ENCODE measurements at places on chromosomes 1 and 21.

GRCh38 chr21:44845418-44846223 is 27.8 kb upstream of the SUMO3 start:
- no peak for DNase-seq

DNA sequence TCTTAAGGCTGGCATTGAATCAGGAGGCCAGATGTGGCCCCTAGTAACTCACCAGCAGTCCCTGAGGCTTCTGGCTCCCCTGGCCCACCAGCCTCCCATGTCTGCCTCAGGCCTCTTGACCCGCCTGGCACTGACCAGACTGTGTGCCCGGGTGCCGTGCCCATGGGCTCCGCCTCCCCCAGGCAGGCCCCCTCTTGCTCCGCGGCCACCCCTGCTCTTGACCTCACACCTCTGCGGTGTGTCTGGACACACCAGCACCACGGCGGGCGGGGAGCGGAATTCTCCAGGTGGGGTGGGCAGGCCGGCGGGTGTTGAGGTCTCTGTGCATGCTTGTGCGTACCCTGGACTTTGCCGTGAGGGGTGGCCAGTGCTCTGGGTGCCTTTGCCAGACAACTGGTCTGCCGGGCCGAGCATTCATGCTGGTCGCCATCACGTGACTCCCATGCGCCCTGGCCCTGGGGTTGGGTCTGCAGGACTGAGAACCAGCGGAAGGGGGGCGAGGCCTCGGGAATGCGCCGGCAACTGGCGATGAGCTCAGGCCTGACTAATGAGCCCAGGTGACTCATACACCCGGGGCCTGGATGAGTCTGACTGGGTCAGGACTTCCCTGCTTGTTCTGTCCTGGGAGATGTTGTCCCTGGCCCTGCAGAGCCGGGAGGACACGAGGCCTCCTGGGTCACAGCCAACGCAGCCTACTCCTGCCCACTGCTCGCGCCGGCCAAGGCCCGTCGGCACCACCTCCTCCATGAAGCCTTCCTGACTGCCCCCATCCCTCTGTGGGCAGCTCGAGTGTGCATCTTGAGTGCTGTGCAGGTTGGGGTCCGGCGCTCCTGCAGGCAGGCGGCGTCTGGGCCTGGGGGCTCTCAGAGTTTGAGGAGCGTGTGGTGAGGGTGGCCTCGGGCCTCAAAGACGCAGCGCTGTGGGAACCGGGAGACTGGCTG is 22.6 kb downstream of the COL18A1 start:
- DNase-seq, result no peak

DNA sequence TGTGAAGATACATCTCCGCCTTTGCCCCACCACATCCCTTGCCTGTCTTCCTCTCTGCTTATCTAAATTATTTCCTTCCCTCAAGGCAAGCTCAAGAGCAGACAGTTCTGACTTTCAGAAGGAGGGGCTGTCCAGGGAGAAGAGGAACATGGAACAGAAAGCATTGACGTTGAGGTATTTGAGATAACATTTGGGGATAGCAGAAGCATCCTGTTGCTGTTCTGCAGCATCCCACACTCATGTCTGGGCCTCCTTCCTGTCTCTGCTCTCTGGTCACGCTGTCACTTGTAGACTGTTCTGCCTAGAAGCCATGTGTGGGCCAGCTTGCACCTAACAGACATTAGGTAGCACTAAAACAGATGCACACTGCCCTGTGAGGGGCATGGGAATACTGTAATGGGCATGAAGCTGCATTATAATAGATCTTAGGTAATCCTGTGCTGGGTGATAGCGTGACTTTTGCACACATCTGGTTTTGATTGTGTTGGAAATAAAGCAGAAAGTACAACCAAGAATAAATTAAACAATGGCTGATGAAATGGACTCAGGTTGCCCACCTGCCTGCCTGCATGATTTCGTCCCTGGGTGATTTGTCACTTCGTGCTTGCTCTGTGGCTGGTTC is 660 bp upstream of the RD3 start:
- no peak for DNase-seq

- no peak for DNase-seq
Measured at GRCh38 chr21:35873441-35873840, 186.9 kb downstream of the SETD4 start.

- DNase-seq, result no peak
Measured at GRCh38 chr21:45560106-45561021, 18.1 kb upstream of the SLC19A1 start.

- DNase-seq, result no peak
Measured at GRCh38 chr1:240254778-240255291, 163.2 kb downstream of the FMN2 start.

DNA sequence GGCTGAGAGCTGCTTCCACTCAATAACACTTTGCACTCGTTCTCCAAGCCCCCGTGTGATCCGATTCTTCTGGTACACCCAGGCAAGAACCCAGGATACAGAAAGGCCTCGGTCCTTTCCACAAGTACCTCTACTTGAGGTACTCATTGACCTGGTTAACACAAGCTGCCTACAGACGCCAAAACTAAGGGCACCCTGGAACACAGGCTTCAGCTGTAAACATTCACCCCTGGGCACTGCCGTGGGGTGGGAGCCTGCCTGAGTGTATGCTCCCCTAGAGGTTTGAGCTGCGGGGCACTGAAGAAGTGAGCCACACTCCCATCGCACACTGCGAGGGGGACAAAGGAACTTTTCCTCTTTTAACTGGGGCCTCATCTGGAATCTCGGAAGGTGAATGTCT is 30.5 kb downstream of the LRRC3 start:
- DNase-seq, result no peak

GRCh38 chr21:14686466-14687267 is 140.6 kb upstream of the SAMSN1 start:
- DNase-seq, result no peak

DNA sequence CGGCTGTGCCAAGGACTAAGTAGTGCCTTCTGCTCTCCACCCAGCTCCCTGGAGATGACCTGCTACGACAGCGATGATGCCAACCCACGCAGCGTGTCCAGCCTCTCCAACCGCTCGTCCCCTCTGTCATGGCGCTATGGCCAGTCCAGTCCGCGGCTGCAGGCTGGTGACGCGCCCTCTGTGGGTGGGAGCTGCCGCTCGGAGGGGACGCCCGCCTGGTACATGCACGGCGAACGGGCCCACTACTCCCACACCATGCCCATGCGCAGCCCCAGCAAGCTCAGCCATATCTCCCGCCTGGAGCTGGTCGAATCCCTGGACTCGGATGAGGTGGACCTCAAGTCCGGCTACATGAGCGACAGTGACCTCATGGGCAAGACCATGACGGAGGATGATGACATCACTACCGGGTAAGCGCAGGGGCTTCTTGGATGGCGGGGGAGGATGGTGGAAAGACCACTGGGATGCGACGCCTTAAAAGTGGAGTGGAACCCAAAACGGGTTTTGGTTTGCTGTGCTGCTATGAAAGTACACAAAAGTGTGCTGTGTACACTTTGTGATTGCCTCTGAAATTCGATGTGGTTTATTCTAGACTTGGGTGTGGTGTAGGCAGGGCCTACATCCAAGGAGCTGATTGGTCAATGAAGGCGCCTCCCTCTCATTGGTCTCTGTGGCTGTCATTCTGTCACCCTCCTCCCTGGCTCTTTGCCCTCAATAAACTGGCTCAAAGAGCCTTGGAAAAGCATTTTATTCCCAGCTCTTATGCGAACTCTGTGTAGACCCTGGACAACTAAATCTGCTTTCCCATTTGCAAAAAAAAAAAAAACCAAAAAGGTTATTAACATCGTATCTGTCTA is 110.4 kb upstream of the IPO9 start:
- no peak for DNase-seq

DNA sequence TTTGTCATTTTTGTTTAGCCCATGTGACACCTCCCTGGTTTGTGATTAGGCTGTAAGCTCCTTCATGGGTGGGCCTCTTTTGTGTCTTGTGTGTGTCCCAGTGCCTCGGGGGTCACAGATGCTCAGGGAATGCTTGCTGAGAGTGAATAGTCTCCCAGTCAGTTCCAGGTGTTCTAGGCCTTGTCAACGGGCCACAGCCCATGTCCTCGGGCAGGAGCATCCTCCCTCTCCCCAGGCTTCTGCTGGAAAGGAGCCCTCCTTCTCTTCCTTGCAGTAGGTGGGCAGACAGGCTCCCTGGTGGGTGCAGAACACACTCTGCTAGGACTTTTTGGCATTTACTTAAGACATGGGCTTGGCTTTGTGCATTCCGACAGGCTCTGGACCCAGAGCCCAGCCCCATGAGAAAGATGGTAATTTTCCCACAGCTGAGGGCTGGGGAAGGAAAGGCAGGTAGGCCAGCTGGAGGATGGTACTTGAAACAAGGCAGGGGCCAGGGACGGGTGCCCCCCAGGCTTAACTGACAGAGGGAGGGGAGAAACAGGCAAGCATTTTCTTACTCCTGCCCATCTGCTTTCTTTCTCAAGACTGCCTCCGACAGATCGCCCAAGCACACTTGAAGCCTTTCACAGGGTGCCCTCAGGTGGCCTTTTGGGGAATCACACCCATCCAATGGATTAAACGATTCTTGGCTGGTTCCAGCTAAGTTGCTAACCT is 7.1 kb upstream of the CPLANE2 start:
- peak; percentile 60 for DNase-seq

GRCh38 chr1:16162163-16162822 is 6.4 kb upstream of the EPHA2 start:
- DNase-seq, result peak; percentile 20

- DNase-seq, result no peak
Measured at GRCh38 chr1:25689686-25690381, 73.2 kb downstream of the MAN1C1 start.

GRCh38 chr1:242187816-242188215 is 188.9 kb upstream of the MAP1LC3C start:
- no peak for DNase-seq

DNA sequence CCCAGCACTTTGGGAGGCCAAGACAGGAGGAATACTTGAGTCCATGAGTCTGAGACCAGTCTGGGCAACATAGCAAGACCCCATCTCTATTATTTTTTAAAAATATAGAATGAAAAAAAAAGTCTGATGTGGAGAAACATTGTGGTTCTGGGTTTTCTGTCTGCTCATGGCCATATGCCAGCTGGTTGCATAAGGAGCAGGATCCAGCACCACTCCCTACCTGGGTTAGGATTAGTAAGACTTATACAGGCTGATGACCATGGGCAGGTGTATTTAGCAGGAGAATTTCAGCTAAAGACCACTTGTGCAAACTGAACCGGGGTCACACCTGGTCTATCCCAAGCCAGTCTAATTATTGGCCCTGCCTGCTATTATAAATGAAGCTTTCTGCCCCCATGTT is 16.7 kb upstream of the GPX7 start:
- DNase-seq, result no peak

DNA sequence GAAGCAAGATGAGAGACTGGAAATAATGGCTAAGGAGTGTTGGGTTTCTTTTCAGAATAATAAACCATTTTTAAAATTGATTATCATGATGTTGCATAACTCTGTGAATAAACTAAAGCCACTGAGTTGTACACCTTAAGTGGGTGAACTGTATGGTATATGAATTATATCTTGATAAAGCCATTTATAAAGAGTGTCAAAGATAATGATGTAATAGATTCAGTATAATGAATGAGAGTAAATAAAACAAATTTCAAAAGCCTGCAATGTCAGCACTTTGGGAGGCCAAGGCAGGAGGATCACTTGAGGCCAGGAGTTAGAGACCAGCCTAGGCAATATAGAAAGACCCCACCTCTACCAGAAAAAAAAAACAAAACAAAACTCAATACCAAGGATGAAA is 16.3 kb downstream of the NSL1 start:
- no peak for DNase-seq

DNA sequence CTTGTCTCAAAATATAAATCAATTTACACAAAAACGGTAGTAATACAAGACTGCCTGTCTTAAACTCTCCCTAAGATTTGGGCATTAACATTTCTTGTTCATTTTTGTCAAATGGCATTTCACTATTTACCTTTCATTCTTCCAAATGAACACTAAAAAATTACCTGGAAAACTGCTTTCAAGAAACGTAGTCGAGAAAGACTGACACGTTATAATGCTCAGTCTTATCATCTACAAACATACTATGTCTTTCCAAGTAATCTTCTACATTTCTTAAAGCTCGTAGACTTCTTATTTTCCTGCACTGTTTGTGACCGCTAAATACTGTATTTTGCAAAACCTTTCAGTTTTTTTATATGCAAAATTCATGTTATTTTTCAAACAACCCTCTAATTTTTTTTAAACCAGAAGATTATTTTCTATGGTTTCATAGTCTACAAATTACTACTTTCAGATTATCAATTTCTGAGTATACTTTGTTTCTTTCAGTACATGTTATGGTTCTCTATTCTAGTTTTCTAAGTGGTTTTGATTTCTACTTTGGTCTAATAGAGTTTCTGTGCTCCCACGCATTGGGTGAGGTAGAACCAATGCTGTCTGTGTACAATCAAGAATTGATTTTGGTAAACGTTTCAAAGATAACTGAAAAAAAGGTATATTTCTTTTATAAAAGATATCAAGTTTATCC is 336.4 kb downstream of the SMYD3 start:
- no peak for DNase-seq

- no peak for DNase-seq
Measured at GRCh38 chr21:17495680-17496079, 17.2 kb upstream of the CXADR start.

- peak; percentile 49 for DNase-seq
Measured at GRCh38 chr1:221961532-221962292, 219.8 kb upstream of the DUSP10 start.

GRCh38 chr21:30710499-30710898 is 8.1 kb downstream of the KRTAP21-3 start:
- DNase-seq, result no peak

DNA sequence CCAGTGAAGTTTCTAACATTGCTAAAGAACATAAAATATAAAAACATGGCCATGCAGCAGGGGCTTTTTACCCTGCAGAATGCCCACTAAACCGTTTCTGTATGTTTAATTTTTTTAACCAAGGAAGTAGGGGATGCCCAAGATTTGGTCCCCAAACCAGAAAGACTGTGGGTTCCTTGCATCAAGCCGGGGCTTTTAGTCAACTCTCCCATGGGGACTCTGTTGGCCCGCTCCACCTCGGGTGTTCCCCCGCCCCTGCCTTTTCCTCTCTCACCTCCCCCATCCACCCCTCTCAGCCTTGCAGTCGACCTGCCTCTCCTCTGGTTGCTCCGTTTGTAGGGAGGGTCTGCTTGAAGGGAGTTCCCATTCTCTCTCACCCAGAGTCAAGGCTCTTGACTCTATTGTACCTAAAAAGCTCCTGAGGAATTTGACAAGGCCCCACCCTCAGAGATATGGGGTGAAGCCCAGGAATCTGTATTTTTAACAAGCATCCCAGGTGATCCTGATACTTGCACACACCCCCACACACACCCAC is 117.5 kb downstream of the TOMM20 start:
- peak; percentile 53 for DNase-seq

- DNase-seq, result no peak
Measured at GRCh38 chr1:160499631-160500030, 23.4 kb downstream of the SLAMF6 start.

GRCh38 chr1:40395190-40396175 is 22.0 kb downstream of the SMAP2 start:
- DNase-seq, result no peak

GRCh38 chr1:226965581-226966440 is 25.7 kb downstream of the COQ8A start:
- no peak for DNase-seq

- DNase-seq, result no peak
Measured at GRCh38 chr1:48978413-48978812, 201.7 kb upstream of the BEND5 start.

Data from activated gamma-delta T cell treated with anti-CD3 and anti-CD28 coated beads, Interleukin-2, amount 50 U/mL, for 16 hours (primary cell).